ENCODE measurements at places on chromosomes 1 and 21.
A peak's percentile ranks its signal among the peaks of the same experiment; 100 is the strongest.

- DNase-seq: no peak
Measured at GRCh38 chr1:241531195-241532161, 700 bp upstream of the KMO start.

GRCh38 chr21:30257773-30258172 lies 25.0 kb downstream of the KRTAP24-1 start:
- no peak for DNase-seq

GRCh38 chr1:247574664-247575063 lies 13.5 kb upstream of the OR2G2 start:
- DNase-seq: no peak

GRCh38 chr1:237931581-237931980 lies 40.9 kb upstream of the ZP4 start:
- DNase-seq: no peak

GRCh38 chr1:182644886-182645285 lies 39.5 kb downstream of the RGS8 start:
- DNase-seq: no peak

- peak; percentile 51 for DNase-seq
Measured at GRCh38 chr21:45482899-45483821, 59.1 kb downstream of the SLC19A1 start.

Data from activated naive CD8-positive, alpha-beta T cell treated with anti-CD3 and anti-CD28 coated beads for 36 hours (primary cell).